AG04449 (cell line): ENCODE measurements at places on chromosomes 16 and 17.

GRCh38 chr17:4174556-4174955, 31.6 kb downstream of the CYB5D2 start:
- DNase-seq, result no peak

DNA sequence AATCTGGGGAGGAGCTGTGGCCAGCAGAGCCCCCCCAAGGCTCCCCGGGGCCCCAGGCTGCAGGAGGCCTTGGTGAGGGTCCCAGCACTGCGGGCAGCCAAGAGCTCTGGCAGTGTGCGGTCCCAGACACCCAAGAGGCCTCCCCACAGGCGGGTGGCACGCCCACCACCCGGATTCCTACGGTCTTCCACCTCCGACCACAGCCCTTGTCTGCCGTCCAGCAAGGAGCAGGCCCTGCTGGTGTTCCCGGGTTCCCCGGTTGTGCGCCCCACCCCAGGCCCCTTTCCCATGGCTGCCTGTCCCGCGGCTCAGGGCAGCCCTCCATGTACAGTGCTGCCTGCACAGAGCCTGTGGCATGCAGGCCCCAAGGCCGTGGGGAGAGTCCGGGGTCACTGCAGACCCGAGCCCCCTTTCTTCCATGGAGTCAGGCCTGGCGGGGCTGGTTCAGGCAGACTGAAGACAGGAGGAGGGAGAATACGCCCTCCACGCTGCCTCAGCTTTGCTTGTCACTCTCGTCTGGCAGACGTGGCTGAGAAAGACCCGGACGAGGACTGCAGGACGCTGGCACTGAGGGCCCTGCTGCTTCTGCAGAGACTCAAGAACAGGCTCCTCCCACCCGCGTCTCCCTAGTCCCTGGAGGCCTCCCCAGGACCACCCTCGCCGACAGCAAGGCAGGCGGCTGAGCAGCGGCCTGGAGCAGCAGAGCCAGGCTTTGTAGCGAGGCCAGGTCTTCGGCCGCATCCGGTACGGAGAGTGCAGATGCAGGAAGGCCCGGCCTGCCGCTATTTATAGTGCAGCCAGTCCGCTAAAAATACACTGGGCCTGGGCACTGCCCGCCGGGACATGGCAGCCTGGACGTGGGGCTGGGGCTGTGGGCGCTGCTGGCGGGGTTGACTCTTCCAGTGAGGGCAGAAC, 16.4 kb downstream of the TELO2 start:
- DNase-seq, result no peak

DNA sequence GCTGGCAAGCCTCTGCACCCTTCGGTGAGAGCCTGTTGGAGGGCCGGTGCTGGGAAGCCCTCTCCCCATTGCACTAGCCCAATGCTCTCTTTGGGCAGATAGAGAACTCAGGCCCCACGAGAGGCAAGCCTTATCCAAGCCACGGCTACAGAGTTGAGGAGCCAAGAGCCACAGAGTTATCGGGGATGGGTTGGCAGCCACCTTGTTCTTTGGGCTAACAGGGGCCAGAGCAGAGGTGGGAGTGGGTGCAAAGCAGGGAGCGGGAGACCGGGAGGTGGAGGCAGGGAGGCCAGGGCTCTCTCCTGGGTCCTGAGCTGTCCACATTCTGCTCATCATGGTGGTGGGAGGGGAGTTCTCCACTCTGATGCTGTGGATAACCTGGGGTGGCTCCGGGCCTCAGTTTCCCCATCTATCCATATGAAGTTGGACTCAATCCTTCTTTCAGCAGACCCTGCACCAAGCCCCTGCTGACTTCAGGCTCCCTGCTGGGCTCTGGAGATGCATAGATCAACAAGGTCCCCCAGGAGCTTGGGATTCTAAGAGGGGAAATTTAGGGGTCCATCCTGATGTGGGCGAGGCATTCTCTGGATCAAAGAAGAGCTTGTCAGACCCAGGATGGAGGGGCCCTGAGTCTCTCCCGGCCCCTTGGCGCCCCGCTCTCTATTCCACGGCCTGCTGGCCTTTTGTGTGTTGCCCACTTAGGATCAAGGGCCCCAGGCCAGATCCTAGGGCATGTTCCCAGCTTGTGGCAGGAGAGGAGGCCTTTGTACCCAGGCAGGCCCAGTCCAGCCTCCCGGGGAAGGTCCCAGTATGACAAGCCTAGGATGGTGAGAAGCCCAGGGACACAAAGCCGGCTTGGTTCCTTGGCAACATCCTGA, 557 bp upstream of the CX3CL1 start:
- DNase-seq, result no peak

DNA sequence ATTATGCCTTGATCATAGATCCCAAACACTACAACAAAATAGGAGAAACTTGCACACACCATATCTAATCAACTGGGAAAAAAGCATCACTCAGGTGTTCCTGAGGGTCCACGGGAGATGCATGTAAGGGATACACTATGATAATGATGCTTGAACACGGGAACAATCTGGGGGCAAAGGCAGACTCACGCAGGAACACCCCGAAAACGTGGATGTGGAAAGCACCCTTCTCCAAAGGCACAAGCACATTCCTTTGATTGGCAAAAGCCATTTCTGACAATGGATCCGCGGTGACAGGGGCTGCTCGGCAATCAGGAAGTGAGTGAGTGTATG, 1.3 kb downstream of the ZNF652 start:
- DNase-seq, result no peak

DNA sequence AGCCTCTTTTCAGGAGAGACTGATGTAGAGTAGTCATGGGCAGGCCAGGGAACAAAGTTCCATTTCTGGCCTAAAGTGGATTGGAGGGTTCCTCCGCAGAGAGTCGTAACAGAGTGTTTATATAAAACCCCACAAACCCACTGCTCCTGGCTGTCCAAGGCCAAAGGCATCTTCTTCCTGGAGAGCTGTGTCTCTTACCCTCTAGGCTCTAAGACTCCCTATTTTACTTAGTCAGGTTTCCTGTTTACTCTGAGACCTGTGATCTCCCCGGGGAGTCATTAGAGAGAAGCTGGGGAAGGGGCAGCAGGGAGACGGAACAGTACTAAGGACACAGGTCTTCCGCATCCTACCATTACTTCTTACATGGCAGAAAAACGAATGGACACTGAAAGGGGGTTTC, 69.5 kb downstream of the HIC1 start:
- DNase-seq, result no peak

DNA sequence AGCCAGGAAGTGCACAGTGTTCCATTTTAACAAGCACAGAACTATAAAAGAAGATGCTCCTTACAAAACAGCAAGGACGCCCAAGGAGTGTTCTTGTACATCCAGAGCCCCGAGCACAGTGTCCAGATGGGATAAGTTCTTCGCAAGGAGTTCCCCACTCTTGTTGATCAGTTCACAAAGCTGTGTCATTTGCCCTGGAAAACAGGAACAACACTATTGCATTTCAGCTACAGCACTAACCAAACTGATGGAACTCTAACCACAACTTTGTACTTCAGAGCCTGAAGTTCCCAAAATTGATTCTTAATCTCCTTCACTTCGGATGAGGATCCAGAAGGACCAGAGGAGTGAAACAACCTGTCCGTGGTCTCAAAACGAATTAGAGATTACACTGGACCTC, 5.1 kb downstream of the COPS3 start:
- DNase-seq, result no peak

DNA sequence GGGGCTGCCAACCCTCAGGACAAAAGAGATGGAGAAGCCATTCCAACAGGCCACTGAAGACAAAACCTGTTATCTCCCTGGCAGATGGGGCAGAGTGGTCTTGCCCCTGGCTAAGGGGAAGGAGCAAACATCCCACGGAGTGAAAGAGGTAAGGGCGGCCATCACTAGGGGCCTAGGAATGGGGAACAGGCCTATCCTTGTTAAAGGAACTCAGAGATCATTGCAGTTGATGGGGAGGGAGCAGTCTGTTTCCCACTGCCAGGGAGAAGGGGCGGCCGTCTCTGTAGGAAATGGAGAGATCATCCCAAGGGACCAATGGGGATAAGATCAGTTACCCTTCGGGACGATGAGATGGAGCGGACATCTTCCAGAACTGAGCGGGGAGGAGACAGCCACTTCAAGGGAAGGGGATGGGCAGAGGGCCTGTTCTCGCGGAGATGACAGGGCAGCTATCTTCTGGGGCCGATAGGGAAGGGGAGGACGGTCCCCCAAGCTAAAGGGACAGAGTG, 581 bp upstream of the TMEM208 start:
- DNase-seq, result no peak

DNA sequence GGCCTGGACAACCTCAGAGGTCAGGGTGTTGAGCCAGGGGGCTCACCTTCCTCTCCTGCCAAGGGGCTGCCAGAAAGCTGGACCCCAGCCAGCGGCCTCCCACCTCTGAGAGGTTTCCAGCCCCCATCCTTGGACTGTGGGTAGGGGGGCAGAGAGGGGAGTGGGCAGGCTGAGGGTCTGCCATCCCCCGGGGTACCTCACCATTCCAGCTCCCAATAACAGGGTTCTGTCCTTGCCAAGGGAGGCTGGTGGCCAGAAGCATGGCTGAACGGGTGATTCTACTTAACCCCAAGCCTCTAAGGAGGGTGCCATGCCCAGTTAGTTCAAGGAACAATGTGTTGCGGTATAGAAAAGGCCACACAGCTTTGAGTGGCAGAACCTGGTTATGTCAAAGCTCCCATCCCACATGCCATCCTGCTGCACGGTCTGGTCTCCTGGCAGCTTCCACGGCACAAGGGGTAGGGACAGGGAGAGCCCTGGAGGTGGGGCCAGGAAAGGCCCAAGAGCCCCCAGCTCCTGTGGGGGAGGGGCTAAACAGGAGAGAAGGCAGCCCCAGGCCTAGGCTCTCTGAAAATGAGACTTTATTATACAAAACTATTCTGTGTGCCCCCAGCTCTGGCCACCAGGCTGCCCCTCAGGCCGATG, 19.8 kb downstream of the B9D1 start:
- no peak for DNase-seq

DNA sequence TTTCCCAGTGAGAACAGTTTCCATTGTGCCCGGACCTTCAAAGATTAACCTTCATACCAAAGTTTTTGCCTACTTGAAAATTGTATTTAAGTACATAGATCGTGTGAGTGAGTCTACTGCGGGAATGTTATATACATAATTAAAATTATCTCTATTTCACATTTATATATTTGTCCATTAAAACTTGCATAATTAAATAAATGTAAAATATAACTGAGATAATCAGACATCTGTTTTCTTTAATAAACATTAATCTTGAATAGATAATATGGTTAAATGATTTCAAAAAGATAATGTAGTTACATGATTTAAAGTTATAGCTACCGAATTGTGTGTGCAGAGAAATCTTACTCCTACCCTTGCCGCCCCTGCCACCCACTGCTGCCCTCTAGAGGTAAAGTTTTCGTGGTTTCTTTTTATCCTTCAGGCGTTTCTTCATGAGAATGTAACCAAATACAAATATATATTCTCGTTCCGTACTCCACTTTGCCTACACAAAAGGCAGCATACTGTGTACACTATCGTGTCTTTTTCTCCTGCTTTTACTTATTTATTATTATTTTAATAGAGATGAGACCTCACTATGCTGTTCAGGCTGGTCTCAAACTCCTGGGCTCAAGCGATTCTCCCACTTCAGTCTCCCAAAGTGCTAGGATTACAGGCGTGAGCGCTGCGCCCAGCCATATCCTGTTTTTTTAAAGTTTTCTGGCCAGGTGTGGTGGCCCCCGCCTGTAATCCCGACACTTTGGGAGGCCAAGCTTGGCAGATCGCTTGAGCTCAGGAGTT, 35.6 kb downstream of the RPA1 start:
- no peak for DNase-seq

DNA sequence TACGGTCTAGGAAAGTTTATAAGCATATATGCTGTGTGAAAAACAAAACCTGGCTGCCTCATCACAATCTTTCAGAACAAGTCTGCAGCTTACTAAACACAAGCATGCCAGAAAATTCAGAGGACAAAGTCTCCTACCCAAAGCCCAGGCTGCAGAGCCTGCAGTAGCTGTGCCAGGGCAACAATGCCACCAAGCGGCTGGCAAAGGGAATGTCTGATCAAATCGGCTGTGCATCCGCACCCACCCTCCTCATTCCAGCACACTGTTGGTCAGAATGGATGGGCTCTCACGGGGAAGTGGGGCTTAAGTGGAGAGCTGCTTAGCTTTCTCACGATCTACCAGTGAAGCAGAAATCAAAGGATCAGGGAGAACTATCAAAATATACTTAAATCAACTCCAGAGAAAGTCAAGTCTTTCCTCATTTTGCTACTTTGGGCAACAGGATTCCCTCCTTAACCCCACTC, 73.5 kb downstream of the CYTH1 start:
- peak; percentile 57 for DNase-seq

DNA sequence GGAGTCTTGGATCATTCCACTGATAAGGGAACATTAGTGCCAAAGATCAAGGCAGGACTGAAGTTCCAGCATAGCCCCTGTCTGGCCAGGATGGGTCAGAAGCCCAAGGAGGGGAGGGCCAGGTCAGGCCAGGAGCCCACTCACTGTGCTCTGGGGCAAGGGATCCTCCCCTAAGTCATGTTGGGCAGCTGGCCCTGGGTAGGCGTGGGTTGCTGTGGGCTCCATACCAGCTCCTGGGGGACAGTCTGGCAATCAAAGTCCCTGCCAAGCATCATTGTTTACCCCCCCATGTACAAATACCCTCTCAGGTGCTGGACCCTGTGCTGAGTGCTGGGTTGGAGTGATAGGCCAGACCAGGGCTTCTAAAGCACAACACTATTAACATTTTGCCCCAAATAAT, 130.5 kb downstream of the IRX5 start:
- no peak for DNase-seq

GRCh38 chr16:5041600-5042133, 7.9 kb upstream of the NAGPA start:
- DNase-seq, result peak; percentile 17

- no peak for DNase-seq
These were observed 646 bp upstream of the HES7 start for GRCh38 chr17:8124350-8125153.

- DNase-seq, result no peak
These were observed 170.7 kb downstream of the DNAH9 start for GRCh38 chr17:11768981-11769380.

DNA sequence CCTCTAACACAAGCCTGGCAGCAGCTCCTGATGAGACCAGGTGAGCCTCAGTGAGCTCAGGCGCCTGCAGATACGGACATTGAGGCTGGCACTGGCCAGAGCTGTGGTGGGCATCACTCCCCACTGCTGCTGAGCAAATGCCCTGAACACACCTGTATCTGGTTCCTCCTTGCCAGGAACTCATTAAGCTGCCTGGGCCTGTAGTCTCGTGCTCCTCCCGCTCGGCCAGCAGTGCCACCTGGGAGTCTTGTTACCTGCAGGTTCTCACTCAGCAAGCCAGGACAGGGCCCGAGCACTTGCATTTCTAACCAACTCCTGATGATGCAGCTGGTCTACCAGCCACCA, 13.3 kb downstream of the EIF4A3 start:
- no peak for DNase-seq

GRCh38 chr17:65495122-65496055, 66.1 kb downstream of the AXIN2 start:
- no peak for DNase-seq
